ENCODE measurements at places on chromosomes 6 and 20. TPM values are rescaled to one million over a fixed set of nuclear protein-coding genes. Genes with fewer than 3 reads are reported as not detected.

MMP24 gene
- total RNA-seq = 0.07 TPM

LY86 gene
- not detected for total RNA-seq

CST7 gene
- total RNA-seq = not detected

TCF19 gene
- 1.7 TPM for total RNA-seq

LAMP5 gene
- total RNA-seq = not detected

LTA gene
- total RNA-seq = not detected

MAFB gene
- 6.1 TPM for total RNA-seq

ZFP57 gene
- total RNA-seq = under 0.01 TPM

SAMD3 gene
- not detected for total RNA-seq

TRAM2 gene
- 12.8 TPM for total RNA-seq

SPTLC3 gene
- total RNA-seq = 7.3 TPM

TFAP2B gene
- total RNA-seq = not detected

LY6G6F gene
- not detected for total RNA-seq

LTV1 gene
- 43.7 TPM for total RNA-seq

HLA-DQA1 gene
- not detected for total RNA-seq

GPR6 gene
- not detected for total RNA-seq

HLA-DQB1 gene
- total RNA-seq = not detected

PNPLA1 gene
- total RNA-seq = 0.36 TPM

C20orf144 gene
- under 0.01 TPM for total RNA-seq

SLC25A27 gene
- 11.7 TPM for total RNA-seq

EBF4 gene
- total RNA-seq = 2.6 TPM

GMPR gene
- 0.43 TPM for total RNA-seq

NTSR1 gene
- under 0.01 TPM for total RNA-seq

ZNF334 gene
- total RNA-seq = 7.9 TPM

JPH2 gene
- total RNA-seq = 0.68 TPM

SLC35D3 gene
- total RNA-seq = not detected

ERVFRD-1 gene
- total RNA-seq = not detected

POPDC3 gene
- 10.9 TPM for total RNA-seq

NEURL2 gene
- total RNA-seq = 1.9 TPM

DEFB125 gene
- total RNA-seq = not detected

MAP7 gene
- 48.5 TPM for total RNA-seq

KIF25 gene
- not detected for total RNA-seq

PHACTR1 gene
- total RNA-seq = 0.57 TPM

EYS gene
- total RNA-seq = not detected

C6orf132 gene
- total RNA-seq = 35.9 TPM

SIRPB2 gene
- total RNA-seq = 0.21 TPM

ARMH2 gene
- not detected for total RNA-seq

HCK gene
- not detected for total RNA-seq

CPNE1 gene
- 99.6 TPM for total RNA-seq

HCRTR2 gene
- total RNA-seq = not detected

PGC gene
- not detected for total RNA-seq

TOX2 gene
- 0.28 TPM for total RNA-seq

VARS2 gene
- total RNA-seq = 25.3 TPM

SSTR4 gene
- total RNA-seq = not detected

TMEM217 gene
- total RNA-seq = 0.68 TPM

NKX2-4 gene
- total RNA-seq = not detected
